Activated CD4-positive, alpha-beta T cell treated with anti-CD3 and anti-CD28 coated beads for 1 hour (primary cell): ENCODE measurements at places on chromosomes 7 and 10.

- DNase-seq, result no peak
Measured at GRCh38 chr7:148672041-148672440, 26.7 kb upstream of the CUL1 start.

- no peak for DNase-seq
Measured at GRCh38 chr7:70392256-70392876, 739.6 kb upstream of the GALNT17 start.

DNA sequence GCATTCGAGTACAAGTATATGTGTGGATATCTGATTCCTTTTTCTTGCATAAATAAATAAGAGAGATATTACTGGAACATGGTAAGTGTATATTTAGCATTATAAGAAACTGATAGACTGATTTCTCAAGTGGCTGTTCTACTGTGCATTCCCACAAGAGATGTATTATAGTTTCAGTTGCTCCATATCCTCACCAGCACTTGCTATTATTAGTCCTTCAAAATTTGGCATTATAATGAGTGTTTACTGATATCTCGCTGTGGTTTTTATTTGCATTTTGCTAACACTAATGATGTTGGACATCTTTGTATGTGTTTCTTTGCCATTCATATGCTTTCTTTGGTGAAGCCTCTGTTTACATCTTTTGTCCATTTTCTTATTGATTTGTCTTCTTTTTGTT is 4.4 kb upstream of the CLRN3 start:
- DNase-seq, result no peak

DNA sequence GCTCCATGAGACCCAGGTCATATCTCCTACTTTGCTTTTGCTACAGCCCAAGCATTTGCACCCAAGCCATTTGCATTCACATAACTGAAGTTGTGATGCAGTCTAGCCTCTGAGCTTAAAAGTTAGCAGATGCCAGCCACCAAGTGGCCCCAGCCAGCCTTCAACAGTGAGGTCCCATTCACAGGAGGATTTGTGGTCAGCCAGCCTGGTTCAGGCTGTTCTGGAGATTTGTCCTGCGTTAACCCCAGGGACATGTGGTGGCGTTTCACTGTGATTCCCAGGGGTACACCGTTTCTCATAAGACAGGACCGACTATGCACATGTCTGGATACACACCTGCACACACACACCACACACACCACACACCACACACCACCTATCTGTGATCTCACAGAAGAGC is 51.2 kb downstream of the GPR26 start:
- DNase-seq, result no peak

DNA sequence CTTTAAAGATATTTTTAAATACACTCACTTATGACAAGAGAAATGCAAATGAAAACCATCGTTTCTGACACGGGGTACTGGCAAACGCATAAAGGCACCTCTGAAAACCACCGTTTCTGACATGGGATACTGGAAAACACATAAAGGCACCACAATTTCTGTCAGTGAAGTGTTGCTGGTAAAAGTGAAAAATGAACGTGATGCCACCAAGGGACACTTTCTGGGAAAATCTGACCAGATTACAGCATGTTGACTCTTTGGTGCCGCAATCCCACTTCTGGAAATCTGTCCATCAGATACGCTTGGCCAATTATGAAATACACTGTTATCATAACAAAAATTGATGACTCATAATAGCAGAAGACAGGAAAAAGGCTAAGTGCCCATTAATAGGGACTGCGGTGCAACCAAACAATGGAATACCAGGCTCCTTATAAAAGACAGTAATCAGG is 131.7 kb downstream of the ZMYND11 start:
- DNase-seq, result no peak

DNA sequence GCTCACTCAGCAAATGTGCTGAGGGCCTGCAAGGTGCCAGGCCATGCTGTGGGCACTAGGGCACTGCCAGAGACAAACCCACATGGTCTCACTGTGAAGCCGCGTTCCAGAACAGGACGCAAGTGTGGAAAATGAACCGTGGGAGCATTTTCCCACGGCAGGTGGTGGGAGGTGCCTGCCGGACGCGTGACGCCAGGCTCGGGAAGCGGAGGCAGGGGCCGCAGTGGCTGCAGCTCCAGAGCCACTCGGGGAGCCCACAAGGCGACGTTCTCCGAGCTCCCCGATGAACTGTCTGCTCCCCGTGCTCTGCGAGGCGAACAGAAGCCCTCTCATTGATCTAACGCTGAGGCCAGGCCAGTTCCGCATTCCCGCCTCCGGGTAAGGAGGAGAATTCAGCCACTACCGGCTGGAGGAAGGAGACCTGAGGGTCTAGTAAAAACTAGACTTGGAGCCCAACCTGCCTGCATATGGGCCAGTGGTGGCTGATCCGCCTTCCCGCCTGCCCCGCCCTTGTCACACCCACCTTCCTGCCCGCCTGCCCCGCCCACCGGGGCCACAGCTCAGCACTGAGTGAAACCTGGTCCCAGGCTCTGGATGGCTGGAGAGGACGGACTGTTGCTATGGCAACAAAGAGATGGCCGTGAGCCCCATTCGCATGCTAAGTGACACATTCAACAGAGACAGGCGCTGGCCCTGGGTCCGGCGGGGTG is 13.1 kb downstream of the ADGRA1 start:
- DNase-seq, result no peak

DNA sequence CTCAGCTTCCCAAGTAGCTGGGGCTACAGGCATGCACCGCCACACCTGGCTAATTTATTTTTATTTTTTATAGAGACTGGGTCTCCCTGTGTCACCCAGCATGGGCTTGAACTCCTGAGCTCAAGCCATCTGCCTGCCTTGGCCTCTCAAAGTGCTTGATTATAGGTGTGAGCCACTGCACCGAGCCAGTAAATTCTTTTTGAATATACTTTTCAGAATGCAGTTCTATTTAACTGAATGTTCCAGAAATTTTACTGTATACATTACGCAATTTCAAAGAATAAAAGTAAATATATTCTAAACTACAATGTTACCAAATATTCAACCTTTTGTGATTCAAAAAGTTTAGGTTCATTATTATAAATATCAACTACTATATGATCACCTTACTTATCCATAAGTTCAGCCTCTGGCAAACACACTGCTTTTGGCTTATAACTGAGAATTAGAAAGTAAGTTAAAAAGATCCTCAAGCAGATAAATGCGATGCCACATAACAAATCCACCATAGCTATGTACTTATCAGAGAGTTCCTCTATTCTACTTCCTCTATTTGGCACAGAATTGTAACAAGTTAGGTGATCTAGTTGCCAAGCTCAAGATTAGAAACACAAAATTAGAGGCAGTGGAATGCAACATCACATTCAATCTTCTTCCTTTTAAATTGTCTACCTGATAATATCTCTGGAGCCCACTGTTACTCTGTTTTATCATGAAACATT is 118.2 kb downstream of the ANK3 start:
- no peak for DNase-seq

GRCh38 chr7:24862461-24862860 is 105.2 kb upstream of the GSDME start:
- DNase-seq, result no peak
